ENCODE measurements at places on chromosomes 12 and 14. TPM values are rescaled to one million over a fixed set of nuclear protein-coding genes. Genes with fewer than 3 reads are reported as not detected.
A peak's percentile ranks its signal among the peaks of the same experiment; 100 is the strongest.

SLC2A3 gene
- total RNA-seq: 227 TPM

OR6S1 gene
- not detected for total RNA-seq

LMO3 gene
- total RNA-seq: not detected

RD3L gene
- total RNA-seq: not detected

KCNC2 gene
- total RNA-seq: not detected

KLRK1 gene
- total RNA-seq: 0.12 TPM

ZDHHC22 gene
- not detected for total RNA-seq

DNA sequence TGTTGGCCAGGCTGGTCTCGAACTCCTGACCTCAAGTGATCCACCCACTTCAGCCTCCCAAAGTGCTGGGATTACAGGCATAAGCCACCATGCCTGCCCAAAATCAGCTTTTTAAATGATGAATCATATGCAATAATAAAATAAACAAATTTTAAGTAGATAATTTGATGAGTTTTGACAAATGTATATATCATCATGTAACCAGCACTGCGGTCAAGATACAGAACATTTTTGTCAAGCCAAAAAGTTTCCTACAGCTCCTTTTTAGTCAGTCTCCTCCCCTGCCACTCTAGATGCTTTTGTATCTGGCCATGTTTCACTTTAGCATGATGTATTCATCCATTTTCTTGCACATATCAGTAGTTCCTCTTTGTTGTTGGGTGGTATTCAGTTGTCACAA is 17.2 kb downstream of the FRMD6 start:
- no peaks in the 10 kb centered on the region for H3K27me3 ChIP-seq
- H3K4me3 ChIP-seq: no peak overlapping the region
- DNase-seq: no peak
- no peak overlapping the region for H3K27ac ChIP-seq
- H3K36me3 ChIP-seq: no peaks in the 10 kb centered on the region
- no peaks in the 10 kb centered on the region for H3K4me1 ChIP-seq

GRCh38 chr14:77264466-77265186 is 6.4 kb downstream of the NGB start:
- H3K36me3 ChIP-seq: no peaks in the 10 kb centered on the region
- peaks cover 30% of the 10 kb centered on the region for H3K27me3 ChIP-seq
- H3K4me3 ChIP-seq: no peak overlapping the region
- H3K27ac ChIP-seq: no peak overlapping the region
- DNase-seq: no peak
- H3K4me1 ChIP-seq: no peaks in the 10 kb centered on the region

GRCh38 chr12:82937151-82937550 is 250.4 kb downstream of the TMTC2 start:
- no peak overlapping the region for H3K27ac ChIP-seq
- H3K27me3 ChIP-seq: no peaks in the 10 kb centered on the region
- DNase-seq: no peak
- H3K4me3 ChIP-seq: no peak overlapping the region
- no peaks in the 10 kb centered on the region for H3K36me3 ChIP-seq
- no peaks in the 10 kb centered on the region for H3K4me1 ChIP-seq

DNA sequence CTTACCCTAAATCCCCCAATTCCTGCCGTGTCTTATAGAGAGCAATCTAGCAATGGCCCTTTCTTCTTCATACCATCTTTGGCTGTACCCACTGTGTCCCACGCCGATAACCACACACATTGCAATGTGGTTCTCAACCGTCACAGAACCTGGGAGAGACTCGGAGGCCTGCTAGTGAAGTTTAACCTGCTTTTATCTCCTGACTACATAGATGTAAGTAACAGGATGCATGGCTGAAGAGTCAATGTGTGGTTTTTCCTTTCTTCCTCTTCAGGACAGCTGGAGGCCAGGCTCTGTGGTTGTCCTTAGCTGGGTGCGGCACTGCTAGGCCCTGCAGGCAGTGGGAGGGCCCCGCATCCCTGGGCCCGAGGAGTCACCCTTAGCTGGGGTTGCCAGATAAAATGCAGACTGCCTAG is 51.3 kb downstream of the ZNF664 start:
- no peaks in the 10 kb centered on the region for H3K27me3 ChIP-seq
- H3K27ac ChIP-seq: peak overlapping the region; percentile 58
- DNase-seq: no peak
- no peak overlapping the region for H3K4me3 ChIP-seq
- peaks cover 10% of the 10 kb centered on the region for H3K4me1 ChIP-seq

DNA sequence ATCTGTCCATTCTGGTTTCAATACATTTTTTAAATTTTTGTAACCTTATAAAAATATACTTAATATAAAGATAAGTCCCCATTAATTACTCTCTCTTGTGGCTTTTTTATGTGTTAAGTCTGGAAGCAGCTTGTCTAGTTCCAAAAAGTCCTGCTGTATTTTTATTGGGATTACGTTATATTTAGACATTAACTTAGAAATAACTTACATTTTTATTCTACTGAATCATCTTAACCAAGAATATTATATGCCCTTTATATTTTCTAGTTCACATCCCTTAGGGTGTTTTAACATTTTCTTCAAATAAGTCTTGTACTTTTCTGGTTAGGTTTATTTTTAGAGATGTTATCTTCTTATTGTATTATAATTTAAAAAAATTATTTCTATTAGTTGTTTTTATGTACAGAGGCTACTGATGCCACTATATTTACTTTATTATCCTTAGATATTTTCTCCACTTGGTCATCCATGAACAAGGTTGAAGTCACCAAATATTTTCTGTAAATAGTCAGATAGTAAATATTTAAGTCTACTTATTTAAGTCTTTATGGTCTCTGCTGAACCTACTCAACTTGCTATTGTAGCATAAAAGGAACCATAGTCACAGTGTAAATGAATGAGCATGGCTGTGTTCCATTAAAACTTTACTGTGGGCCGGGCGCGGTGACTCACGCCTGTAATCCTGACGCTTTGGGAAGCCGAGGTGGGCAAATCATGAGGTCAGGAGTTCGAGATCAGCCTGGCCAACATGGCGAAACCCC is 132.4 kb upstream of the NEDD1 start:
- no peak for DNase-seq
- H3K4me1 ChIP-seq: no peaks in the 10 kb centered on the region
- H3K4me3 ChIP-seq: no peak overlapping the region

- no peak overlapping the region for H3K27ac ChIP-seq
- no peaks in the 10 kb centered on the region for H3K36me3 ChIP-seq
- H3K4me3 ChIP-seq: no peak overlapping the region
- DNase-seq: no peak
Measured at GRCh38 chr12:108342985-108343384, 3.9 kb upstream of the CMKLR1 start.

DNA sequence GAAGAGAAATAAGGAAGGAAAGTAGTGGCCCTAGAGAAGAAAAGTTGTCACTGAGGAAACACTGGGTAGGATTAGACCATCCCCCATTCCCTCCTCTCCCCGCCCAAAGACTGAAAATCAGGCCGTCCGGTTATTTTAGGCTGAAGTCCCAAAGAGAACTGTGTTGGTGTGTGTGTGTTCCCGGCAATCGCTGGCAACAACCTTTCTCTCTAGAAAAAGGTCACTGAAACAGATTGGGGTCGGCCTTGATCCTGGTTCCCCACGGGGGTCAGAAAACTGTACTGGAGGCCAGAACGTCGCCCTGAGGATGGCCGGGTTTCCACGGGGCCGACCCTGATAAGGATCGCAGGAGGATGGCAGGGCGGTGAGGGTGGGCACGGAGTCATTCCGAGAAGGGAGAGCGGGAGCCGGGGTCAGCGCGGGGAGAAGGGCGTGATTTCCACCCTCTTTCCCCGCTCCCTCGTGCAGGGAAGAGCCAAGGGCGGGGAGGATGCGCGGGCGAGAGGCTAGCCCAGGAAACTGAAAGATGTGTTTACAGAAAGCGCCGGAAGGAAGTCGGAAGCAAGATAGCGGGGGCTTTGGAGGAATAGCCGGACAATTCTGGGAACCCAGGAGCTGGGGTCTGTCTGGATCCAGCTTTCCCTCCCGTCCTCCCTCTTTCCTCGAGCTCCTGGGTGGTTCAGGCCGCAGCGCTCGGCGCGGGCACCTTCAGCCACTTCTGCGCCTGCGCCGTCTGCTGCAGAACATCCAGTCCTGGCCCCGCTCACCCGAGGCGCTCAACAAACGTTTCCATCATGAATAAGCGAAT is 25.3 kb upstream of the SPTLC2 start:
- peaks cover 5% of the 10 kb centered on the region for H3K36me3 ChIP-seq
- H3K27me3 ChIP-seq: no peaks in the 10 kb centered on the region
- peaks cover 21% of the 10 kb centered on the region for H3K4me1 ChIP-seq
- DNase-seq: peak; percentile 67

DNA sequence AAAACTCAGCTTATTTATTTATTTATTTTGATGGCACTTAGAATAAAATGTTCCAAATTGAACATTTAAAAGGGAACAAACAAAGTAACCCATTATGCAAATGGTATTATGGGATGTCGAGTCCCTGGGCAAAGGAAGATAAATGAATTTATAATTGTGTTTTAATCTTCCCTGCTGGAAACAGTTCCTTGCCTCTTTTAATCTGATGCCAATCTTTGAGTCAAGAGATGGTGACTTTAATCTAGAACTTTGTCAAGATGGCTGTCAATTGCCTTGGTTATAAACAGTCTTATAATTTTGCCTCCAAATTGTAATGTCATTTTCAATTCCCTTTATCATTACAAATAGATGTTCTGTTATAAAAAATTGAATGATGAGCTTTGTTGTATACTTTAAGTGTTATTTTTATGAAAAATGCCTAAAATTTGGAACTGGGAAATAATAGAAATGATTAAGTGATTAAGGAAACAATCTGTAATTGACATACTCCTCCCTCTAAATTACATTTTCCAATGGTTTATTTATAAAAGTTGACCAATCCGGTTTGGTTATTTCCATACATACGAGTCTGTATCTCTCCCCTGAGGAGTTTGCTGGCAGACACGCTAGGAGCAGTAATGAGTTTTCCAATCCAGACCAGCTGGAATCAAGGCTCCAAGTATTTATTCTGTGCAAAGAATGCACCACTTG is 134.9 kb upstream of the FRMD6 start:
- no peaks in the 10 kb centered on the region for H3K4me1 ChIP-seq
- no peak overlapping the region for H3K4me3 ChIP-seq
- DNase-seq: no peak

DNA sequence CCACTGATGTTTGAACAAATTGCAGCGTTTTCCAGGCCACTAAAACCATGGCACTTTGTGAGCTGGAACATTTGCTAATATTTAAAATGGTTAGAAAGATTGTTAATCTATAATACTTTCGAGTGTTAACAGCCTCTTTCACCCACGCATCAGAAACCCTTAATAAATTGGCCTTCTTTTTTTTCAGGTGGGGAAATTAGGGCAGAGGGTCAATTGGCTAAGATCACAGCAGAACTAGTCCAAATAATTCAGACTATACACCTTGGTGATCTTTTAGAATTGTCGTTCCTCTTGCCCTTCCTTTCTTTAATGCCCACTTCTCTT is 105.8 kb downstream of the PTCSC3 start:
- H3K27ac ChIP-seq: no peak overlapping the region
- no peaks in the 10 kb centered on the region for H3K4me1 ChIP-seq
- no peaks in the 10 kb centered on the region for H3K36me3 ChIP-seq

Measured in activated CD4-positive, alpha-beta T cell treated with anti-CD3 and anti-CD28 coated beads, Interleukin-2, amount 10 ng/mL, durations not matched to agents 7 days and 5 days (primary cell).